ENCODE measurements at places on chromosomes 2 and 18.

DNA sequence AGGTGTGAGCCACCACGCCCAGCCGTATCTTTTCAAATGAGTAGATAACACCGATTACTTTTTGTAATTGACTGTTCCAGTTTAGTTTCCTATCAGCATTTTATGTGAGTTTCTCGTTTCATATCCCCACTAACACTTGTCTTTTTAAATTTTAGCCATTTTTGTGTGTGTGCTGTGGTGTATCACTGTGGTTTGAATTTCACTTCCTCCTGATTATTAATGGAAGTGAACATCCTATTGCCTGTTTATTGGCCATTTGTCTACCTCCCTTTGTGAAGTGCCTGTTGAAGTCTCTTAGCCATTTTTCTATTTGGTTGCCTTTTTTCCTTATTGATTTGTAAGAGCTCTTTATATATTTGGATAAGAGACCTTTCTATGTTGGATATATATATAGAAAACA lies 91.7 kb upstream of the STON1 start:
- no peak for DNase-seq

DNA sequence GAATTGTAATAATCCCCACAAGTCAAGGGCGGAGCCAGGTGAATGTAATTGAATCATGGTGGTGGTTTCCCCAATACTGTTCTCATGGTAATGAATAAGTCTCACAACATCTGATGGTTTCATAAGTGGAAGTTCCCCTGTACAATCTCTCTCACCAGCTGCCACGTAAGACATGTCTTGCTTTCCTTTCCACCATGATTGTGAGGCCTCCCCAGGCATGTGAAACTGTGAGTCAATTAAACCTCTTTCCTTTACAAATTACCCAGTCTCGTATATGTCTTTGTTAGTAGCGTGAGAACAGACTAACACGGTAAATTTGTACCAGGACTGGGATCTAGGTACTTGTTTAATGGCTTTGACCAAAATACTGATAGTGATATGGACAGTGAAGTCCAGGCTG lies 744.3 kb upstream of the REG3G start:
- no peak for DNase-seq

DNA sequence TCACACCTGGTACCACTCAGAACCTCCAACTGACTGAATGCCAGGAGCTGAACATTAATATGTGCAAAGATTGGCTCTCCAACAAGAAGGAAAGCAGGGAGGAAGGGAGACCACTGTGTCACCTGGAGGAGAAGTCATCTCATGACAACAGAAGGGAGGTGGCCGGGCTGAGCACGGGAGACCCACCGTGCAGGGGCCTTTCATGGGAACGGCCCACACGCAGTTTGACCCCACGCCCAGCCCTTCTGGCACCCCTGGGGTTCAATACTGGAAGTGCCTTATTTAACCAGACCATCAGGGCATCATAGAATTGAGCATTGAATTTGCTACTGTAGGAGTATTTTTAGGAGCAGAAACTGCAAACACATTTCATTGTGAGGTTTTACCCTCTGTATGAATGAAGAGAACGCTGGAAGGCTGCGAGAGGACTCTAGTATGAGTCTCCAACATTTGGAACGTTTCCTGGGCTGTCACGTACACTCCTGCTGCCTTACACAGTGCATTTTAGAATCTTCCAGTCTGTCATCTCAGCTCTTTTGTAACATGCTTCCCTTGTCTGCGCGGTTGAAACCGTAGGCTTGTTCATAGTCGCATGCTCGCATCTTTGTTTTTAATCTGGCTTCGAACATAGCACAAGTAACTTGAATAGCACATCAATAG lies 132.1 kb downstream of the NFATC1 start:
- DNase-seq: no peak

- no peak for DNase-seq
These were observed 50.4 kb downstream of the CCDC102B start for GRCh38 chr18:68848242-68848641.

- DNase-seq: no peak
These were observed 36.5 kb upstream of the PTPN4 start for GRCh38 chr2:119723186-119723585.

DNA sequence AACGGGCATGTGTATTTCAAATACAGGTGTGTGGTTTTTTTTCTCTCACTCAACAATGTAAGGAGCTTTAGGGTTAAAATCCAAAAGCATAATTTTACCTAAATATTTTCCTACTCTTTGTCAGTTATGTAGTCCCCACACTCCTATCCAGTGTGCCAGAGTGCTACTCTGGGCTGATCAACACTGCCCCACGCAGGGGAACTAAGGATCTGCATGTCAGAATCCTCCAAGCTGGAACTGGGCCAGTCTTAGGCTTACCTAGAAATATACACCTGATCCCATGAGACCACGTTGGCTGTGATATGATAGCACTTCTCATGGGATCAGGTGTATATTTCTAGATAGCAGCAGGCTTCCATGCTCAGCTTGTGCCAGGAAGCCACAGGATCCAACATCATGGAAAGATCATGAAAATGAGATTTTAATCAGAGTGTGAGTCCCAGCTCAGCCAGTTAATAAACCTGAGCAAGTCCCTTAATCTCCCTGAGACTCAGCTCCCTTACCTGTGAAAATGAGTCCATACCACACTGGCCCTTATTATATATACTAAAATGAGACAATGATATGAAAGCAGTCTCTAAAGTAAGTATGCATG lies 29.7 kb downstream of the CCDC141 start:
- peak; percentile 16 for DNase-seq
